ENCODE measurements at places on chromosomes 11 and 22.

GRCh38 chr22:35426801-35427140, 26.8 kb downstream of the MCM5 start:
- no peak for DNase-seq

DNA sequence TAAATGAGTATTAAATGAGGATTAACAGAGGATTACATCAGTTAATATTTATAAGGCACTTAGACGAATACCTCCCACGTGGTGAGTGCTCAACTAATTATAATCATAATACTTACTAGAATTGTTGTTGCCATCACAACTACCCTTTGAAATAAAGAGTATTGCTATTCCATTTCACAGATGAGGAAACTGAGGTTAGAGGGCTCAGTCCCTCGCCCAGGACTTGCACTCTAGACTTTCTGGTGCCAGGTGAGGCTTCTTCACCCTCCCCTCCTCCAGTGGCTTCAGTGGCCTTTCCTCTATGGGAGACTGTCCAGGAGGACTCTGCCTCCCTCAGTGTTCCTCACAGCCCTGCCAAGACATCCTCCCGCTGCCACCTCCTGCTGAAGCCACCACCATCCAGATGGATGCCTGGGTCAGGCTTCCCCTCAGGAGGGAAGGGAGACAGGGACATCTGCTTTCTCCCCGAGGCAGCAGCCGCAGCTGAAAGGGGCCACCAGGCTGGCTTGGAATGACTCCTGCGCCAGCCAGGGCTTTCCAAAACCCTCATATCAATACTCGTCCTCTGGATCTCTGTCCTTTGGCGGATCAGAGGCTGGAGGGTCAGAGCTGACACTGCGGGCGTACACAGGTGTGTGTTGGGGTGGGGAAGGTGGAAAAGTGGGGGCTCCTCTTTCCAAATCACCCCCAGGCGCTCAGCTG, 580.1 kb downstream of the BUD13 start:
- no peak for DNase-seq

DNA sequence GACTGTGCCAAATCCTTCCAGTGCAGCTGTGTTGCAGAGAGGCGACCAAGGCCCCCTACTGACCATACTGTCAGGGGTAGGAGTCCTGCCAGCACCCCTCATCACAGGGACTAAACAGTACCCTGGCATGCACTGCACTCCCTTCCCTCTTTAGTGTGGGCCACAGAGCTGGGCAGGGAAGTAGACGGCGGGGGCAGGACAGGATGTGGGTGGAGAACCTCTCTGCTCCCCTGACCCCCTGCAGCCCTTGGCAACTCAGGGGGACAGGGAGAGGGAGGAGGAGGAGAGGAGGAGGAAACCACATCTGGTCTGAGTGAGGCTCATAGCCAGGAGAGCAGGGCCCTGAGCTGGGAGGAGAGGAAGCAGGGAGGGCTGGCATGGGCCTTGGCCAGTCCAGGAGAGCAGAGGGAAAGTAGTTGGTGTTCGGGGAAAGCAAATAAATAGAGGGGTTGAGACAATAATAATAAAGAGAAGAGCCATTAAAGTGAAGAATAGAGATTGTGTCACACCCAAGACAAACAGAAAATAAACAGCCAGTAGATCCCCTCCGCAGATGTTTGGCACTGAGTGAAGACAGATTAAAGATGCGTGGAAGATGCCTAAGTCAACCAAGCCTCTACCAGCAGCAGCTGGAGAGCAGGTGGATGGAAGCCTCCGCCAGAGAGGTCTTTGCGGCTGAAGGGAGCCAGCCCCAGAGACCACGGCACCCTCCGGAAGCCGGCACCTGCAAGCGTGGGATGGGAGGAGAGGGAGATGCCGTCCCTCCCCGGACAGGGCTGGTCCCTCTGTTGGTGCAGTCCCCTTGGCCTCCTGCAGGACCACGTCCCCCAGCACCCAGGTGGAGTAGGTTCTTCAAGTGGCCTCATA, 61.5 kb downstream of the RPUSD4 start:
- DNase-seq = no peak

DNA sequence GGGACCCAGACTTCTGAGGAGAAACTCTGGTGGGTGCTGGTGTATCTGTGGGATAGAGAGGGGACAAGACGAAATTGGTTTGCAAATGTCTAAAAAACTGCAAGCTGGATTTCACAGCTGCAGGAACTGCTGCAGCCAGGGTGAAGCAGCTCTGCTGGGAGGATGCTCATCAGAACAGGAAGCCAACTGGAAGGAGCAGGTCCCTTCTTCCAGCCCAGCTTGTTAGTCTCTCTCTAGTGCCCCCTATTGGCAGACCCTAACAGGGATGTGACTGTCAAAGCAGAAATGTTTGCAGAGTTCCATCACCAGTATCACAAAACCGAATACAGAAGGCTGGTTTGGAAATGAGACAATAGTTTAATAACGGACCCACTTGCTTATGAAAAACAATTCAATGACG, 74.8 kb upstream of the SLC22A12 start:
- no peak for DNase-seq

- DNase-seq = no peak
Observed at GRCh38 chr11:104443387-104443786, 279.4 kb upstream of the PDGFD start.

DNA sequence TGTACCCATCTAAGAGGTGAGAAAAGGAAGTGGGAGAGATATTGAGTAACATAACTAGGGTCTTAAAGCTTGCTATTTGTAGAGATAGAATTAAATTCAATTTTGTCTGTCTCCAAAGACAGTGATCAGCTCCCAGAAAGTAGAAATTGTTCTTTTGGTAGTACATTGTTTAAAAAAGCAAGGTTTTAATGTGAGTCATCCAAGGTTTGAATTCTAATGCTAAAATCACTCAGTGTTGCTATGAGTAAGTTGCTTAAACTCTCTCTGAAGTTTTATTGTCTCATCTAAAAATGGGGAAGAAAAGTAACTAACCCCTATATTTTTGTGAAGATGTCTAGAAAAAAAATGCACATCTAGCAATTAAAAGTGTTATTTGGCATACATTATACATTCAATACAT, 1004.5 kb upstream of the CCDC90B start:
- DNase-seq = no peak

DNA sequence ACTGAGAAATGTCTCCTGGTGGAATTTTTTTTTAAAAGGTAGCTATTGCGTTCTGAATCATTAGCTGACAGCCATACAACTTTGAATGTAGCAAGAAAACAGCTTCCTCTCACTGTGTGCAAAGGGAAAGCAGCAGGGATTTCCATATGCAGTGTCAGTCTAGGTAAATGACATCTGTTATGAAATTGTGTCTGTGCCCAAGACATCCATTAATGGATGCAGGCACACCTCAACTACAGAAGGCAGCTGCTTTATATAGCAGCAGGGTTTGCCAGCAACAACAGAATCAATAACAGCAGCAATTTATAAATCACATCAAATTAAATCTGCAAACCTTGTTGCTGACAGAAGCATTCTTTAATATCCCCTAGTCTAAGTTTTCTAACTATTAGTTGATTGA, 745.3 kb upstream of the RAG2 start:
- no peak for DNase-seq

GRCh38 chr11:35888961-35889360, 54.9 kb upstream of the LDLRAD3 start:
- DNase-seq = no peak

- DNase-seq = no peak
Observed at GRCh38 chr11:61820174-61820573, 3.4 kb upstream of the FADS1 start.

- DNase-seq = no peak
Observed at GRCh38 chr22:17988800-17989513, 35.4 kb downstream of the MICAL3 start.

- DNase-seq = peak; percentile 71
Observed at GRCh38 chr22:45671783-45672563, at the start of gene ATXN10. Gene ATXN10 (plus strand): TSS chr22:45671834. CDS start chr22:45672064, 230 bp downstream.

GRCh38 chr11:22276535-22276934, 61.6 kb upstream of the SLC17A6 start:
- no peak for DNase-seq

DNA sequence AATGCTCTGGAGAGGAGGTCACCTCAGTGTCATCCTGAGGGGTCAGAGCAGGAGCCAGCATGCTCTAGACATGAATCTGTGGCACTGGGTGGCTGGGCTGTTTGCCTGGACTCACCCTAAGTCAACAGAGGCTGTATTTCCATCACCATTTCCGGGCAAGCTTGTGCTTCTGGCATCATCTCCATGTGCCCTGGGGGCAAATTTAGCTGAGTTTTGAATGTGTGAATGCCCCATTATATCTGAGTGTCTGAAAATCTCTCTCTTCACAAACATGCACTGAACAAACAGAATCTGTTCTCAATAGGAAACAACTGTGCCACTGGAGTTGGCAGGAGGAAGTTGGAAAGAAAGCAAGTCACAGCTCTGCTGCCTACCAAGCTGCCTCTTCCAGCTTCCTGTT, 356.2 kb downstream of the GRM5 start:
- no peak for DNase-seq

DNA sequence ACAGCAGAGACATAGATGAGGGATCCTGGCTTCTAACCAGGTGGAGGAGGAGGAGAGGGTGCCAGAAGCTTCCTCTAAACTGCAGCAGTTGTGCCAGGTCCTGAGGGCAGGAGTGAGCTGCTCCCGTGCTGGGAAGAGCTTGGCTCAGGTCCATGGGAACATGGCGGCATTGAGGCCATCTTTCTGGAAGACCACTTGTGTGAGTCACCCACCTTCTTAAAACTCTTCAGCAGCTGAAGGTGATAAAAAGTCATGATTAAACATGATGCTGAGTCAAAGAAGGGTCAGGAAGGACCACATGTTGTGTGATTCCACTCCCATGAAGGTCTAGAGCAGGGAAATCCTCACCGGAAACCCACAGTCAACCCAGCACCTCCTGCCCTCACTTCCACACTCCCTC, 35.1 kb downstream of the LINC01488 start:
- no peak for DNase-seq

- DNase-seq = no peak
Observed at GRCh38 chr11:36469881-36470802, 39.9 kb downstream of the TRAF6 start.

- peak; percentile 92 for DNase-seq
Observed at GRCh38 chr22:30426388-30427353, 1.1 kb downstream of the MTFP1 start.

- DNase-seq = no peak
Observed at GRCh38 chr11:92894197-92894596, 75.3 kb upstream of the MTNR1B start.

- DNase-seq = no peak
Observed at GRCh38 chr11:73334384-73335203, 26.5 kb downstream of the ARHGEF17 start.

DNA sequence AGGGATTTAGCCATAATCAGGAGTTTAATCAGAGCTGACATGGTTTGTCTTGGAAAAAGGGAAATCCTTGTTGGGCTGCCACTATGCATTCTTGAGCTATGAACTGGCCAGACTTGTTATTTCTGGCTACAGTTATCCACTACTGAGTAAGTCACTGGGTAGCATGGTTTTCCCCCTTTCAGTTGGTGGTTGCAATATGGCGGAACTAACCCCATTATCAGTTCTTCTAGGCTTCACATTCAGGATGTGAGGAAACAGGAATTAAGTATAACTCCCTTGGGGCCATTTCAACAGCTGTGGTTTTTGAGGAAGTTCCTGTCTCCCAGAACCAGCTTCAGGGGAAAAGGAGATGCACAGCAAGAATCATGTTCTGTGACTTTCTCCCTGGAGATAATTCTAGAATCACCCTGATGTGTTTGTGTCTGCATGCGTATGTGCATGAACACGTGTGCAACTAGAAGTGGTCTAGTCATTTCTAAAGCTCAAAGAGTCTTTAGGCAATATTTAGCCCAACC, 103.0 kb upstream of the CD44 start:
- no peak for DNase-seq

DNA sequence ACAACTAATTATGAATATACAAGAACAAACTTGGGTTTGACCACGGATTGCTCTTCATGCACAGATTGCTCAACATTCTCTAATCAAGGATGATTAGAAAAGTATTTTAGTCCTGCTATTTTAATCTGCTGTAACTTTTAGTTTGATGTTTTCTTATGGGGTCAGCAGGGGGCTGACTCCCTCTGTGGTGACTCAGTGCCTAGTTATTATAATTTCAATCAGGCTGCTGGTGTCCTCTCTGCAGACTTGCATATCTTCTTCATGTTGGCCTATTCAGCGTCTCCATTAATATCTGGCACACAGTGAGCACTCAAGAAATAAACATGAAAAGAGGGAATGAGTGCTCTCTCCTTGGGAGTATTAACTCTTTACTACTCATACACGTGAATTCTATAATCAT, 223.8 kb upstream of the DDI1 start:
- DNase-seq = no peak

DNA sequence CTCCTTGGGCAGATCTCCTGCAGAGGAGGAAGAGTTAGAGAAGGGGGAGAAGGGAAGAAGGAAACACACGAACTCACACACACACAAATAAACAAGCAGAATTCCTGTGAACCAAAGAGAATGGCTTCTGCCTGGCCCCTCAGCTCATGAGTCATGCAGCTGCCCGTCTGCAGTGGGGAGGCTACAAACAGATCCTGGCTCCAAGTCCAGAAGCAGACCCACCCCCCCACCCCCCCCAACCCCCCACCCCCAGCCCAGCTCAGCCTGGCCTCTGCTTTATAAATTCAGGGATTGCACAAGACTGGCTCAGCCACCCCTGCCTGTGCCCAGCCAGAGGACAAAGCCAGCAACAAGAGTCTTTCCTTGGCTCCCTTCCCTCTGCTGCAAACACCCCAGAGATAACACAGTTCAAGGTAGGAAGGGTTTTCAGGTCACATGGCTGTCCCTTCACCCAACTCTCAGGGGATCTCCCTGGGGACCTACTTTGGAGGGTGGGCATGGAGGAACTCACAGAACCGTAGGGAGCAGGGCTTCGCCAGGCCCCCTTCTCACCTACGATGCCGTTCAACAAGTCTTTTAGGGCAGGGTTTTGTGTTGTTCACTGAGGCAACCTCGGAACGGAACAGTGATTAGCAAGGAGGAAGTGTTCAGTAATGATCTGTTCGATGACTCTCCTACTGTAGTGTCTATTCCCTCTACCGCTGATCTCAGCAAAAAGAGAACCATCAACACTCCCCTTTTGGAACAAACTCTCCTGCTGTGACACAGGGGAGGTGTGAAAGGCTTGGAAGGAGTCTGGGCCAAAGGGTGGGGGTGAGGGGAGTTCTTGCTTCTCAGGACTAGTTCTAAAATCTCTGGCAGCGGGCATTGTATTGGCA, 35.5 kb downstream of the RPL27A start:
- no peak for DNase-seq

- no peak for DNase-seq
Observed at GRCh38 chr11:62026739-62027370, 59.4 kb upstream of the FTH1 start.

DNA sequence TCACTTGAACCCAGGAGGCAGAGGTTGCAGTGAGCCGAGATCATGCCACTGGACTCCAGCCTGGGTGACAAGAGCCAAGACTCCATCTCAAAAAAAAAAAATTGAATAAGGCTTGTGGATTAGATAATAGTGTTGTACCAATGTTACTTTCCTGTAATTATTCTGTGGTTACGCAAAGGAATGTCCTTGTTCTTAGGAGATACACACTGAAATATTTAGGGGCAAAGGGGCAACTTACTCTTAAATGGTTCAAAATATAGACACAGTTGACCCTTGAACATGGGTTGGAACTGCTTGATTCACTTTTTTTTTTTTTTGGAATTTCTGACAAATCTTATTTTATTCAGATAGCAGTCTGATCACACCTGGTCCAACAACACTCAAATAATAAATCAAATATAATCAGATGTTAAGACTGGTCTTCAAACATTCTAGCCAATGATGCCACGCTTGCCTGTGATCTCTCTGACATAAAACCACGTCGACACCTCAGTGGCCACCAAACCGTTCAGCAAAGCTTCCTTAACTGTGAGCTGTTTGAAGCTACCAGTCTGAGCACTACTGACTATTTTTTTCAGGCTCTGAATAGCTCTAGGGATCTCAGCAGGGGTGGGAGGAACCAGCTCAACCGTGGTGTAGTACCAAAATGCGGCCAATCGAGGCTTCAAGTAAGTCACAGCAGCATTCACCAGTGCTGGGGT, 710 bp downstream of the ATP5MGL start:
- DNase-seq = no peak
